ENCODE measurements at places on chromosomes 6 and 20.

GRCh38 chr20:38888059-38888831 is 38.0 kb upstream of the FAM83D start:
- DNase-seq, result no peak

DNA sequence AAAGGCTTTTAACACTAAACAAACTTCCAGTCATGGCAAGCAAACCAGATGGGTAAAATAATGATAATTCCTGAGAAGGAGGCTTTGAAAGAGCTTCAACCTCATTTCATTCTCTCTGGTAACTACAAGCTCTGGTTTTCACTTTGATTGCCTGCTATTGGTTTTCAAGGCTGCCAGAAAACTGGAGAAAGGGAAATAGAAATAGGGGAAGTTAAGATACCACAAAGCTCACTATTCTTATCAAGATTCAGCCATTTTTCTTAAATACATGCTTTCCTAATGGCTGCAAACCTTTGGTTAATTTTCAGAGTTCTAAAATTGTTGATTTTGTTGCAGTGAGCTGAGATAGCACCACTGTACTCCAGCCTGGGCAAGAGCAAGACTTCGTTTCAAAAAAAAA is 42.5 kb upstream of the NELFCD start:
- no peak for DNase-seq

GRCh38 chr20:5316188-5317158 is at the start of gene PROKR2:
Gene PROKR2, minus strand, starts transcription at chr20:5316954. Its CDS starts 2,585 bp downstream, at chr20:5314369.
- DNase-seq, result peak; percentile 51

GRCh38 chr6:141848029-141848890 is 284.5 kb upstream of the GJE1 start:
- DNase-seq, result no peak

- DNase-seq, result no peak
Measured at GRCh38 chr20:53831812-53832211, 238.2 kb upstream of the ZNF217 start.

DNA sequence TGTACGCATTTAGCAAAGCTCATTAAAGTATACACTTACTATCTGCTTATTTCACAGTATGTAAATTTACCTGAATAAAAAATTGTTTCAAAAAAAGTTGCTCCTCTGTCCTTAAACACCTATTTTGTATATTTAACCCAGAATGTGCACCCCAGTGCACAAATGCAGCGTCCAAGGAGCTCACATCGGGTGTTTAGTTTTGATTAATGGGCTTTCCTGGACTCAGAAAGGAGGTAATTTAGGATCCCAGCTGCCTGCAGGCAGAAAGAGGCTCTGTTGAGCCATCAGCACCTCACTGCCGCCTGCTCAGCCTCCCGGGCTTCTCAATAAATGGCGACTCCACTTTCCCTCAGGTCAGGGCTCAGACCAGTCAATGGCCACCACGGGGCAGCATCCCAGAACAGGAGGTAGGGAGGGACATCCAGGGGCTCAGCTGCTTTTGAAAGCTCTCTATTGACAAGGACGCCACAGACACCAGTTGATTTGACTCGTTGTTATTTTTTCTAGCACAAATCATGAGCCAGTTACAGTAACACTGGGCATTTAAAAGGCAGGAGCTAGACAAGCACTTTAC is 70.2 kb upstream of the TBC1D7 start:
- DNase-seq, result no peak

- no peak for DNase-seq
Measured at GRCh38 chr6:166490671-166491500, 95.6 kb downstream of the RAMACL start.

DNA sequence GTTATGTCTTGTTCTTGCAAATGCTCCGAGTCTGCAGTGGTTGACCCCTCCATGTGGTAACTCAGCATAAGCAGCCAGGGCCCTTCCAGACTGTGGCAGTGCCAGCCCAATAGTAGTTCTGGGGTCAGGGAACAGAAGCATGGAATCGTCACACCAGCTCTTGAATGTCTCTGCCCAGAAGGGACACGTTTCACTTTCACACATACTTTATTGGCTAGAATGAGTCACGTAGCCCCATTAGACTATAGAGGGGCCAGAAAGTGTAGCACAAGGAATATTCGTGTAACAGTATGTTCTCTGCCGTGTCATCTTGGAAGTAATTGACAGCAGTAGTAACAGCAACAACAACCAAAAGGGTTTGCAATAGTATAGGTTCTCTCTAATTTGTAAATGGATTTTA is 254.7 kb downstream of the FARS2 start:
- no peak for DNase-seq
